ENCODE measurements at places on chromosomes 4 and X.

DNA sequence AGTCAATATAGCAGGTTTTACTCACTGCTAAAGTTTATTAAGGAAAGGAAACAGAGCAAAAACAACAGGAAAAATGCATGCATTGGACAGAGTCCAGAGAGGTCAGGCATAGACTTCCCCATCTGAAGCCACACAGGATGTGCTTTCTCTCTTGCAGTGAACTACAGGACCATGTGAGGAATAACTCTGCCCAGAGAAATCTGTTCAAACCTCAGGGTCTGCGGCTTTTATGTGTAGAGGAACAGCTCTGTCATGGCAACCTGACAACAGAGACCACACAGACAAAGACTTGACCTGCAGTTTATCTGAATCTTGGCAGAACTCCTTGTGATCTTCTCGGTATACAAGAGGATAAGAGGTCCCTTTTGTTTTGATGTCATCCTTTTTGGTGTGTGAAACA lies 46.3 kb upstream of the LONRF3 start:
- no peak for DNase-seq

DNA sequence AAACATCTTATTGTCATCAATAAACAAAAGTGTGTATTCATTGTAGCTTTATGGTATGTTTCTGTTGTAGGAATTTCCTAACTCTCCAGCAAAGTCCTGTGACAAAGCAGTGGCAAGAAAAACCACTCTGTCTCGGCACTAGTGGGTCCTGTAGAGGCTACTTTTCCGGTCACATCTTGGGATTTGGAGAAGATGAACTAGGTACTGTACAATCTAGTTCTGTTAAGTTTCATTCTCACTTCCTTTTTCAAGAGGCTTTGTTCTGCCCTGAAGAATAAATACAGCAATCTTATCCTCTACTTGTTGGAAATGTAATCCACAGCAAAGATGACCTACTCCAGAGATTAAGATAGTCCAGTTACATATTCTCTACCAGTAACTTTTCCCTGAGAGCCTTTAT lies 69.3 kb downstream of the HHIP start:
- DNase-seq: no peak

DNA sequence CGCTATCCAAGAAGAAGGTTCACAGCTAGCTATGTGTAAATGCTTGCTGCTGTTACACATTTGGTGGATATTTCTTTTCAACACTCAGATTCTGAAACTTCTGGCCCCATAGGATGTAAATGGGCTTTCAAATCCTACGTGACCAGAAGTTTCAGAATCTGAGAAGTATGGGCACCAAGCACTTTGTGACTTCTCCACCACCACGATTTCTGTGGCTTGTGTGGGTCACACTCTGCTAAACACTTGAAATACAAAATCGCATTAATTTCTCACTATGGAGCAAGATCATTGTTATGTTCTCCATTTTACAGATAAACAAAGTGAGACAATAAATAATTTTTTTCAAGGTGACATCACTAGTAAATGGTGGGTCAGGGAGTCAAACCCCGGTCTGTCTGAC lies 259.4 kb upstream of the JADE1 start:
- DNase-seq: no peak

DNA sequence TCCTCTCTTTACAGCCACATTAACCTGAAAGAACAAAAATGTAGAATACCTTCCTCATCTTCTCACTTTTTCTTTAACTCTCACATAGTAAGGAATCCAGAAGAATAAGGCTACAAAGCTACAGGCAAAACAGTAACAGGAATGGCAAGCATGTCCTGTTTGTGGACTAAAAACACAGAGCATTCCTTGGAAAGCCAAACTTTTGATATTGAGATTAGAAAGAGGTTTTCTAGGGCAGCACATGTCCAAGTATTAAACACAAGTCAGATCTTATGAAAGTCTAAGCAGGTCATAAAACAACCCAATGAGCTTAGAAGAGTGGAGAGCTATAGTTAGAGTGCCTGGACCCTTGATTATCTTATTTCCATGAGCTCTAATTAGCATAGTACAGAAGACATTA lies 58.2 kb upstream of the FAM9C start:
- no peak for DNase-seq

DNA sequence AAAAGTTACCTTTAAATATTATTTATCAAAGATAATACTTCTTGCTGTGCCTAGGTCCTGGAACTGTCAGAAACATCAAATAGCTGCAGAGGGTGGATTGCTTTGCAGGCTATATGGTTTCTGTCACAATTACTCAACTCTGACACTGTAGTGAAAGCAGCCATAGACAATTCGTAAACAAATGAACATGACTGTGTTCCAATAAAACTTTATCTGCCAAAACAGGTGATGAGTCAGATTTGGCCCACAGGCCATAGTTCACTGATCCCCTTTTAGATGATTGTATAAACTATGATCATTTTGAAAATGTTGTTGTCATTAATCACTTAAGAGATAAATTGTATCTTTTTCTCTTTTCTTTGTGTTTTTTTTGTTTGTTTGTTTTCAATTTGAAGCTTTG lies 8.4 kb upstream of the MEPE start:
- no peak for DNase-seq

- DNase-seq: no peak
Observed at GRCh38 chr4:69748173-69748572, 12.2 kb downstream of the SULT1B1 start.

DNA sequence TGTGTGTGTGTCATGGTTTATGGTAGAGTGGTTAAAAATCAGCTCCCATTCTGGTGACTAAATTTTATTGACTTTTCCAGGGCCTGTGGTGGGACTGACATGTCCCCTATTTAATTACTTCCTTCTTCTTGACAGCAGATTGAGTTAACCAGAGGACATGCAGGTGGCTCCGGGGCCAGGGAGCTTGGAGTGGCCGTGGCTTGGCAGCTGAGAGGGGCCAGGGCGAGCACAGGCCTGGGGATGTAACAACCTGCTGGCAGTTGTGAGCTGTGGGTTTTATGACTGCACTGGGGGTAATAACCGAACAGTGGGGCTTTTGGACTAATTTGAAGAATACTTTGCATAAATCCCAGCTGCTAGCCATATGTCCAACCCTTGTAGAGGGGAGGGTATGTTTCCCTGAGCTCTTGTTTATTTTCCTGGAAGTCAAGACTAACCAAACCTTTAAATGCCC lies 186.0 kb downstream of the MID1IP1 start:
- peak; percentile 46 for DNase-seq

GRCh38 chrX:48806081-48806480 lies 4.2 kb downstream of the HDAC6 start:
- no peak for DNase-seq

DNA sequence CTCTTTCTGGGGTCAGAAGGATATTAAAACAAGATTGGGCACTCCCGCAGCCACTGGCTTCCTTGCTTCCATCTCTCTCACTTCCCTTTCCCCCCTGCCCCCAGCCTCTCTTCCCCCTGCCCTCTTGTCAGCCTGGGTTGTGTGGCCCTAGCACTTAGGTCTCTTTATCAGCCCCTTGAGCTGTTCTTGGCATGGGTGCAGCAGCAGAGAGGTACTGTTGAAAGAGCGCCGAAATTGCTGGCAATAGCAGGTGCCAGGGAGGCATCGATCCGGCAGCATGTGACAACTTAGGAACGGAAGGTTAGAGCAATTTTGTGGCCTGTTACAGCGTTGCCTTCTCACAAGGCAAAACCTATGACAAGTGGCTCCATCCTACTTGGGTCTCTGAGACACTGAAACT lies 333.1 kb upstream of the IGFBP7 start:
- DNase-seq: no peak

- DNase-seq: peak; percentile 58
Observed at GRCh38 chr4:109803924-109804571, 2.2 kb upstream of the CFI start.

Measured in NCI-H146 (cell line).